Stimulated activated CD4-positive, alpha-beta T cell treated with anti-CD3 and anti-CD28 coated beads, Interleukin-4, amount 100 ng/mL, for 1 hour (primary cell): ENCODE measurements at places on chromosomes 12 and 14.

DNA sequence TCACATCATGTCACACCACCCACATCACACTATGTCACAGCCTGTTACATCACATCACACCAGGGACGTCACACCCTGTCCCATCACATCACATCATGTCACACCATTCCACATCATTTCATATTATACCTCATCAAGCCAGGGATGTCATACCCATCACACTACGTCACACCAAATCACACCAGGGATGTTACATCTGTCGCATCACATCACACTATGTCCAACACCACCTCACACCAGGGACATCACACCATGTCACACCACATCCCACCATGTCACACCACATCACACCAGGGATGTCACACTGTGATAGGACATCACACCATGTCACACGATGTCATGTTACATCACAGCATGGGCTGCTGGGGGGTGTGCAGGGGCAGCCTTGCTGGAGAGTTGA lies 110.6 kb downstream of the TMEM121 start:
- DNase-seq: no peak

- DNase-seq: no peak
These were observed 95.5 kb upstream of the FAR2 start for GRCh38 chr12:29053567-29053966.

DNA sequence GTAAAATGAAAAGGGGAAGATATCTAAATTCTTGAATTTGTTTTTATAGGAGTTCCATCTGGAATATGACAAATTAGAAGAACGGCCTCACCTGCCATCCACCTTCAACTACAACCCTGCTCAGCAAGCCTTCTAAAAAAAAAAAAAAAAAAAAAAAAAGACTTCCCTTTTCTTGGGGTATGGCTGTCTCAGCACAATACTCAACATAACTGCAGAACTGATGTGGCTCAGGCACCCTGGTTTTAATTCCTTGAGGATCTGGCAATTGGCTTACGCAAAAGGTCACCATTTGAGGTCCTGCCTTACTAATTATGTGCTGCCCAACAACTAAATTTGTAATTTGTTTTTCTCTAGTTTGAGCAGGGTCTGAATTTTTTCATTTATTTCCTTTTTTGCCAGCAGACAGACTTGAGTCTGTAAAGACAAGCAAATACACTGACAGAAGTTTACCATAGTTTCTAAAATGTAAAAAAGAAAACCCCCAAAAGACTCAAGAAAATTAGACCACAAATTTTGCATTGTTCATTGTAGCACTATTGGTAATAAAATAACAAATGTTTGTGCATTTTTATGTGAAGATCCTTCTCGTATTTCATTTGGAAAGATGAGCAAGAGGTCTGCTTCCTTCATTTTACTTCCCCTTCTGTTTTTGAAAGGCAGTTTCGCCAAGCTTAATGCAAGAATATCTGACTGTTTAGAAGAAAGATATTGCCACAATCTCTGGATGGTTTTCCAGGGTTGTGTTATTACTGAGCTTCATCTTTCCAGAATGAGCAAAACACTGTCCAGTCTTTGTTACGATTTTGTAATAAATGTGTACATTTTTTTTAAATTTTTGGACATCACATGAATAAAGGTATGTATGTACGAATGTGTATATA lies 12.1 kb upstream of the KCNMB4 start:
- no peak for DNase-seq

DNA sequence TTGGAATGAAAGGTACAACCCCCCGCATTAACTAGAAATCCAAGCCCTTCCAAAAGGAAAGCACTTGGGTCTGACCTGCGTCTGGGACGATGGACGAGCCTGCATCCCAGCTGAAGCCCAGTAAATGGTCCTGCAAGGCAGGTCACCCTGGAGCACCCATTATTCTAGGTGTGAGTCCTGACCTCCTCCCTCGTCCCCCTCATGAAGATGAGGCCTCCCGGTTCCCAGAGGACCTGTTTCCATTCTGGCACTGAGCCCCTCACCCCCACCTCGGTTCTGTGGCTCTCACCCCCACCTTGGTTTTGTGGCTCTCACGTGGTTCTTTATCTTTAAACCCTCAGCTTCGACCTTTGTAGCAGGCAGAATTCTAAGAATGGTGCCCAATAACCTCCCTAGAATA lies 7.3 kb downstream of the IFI27 start:
- no peak for DNase-seq

DNA sequence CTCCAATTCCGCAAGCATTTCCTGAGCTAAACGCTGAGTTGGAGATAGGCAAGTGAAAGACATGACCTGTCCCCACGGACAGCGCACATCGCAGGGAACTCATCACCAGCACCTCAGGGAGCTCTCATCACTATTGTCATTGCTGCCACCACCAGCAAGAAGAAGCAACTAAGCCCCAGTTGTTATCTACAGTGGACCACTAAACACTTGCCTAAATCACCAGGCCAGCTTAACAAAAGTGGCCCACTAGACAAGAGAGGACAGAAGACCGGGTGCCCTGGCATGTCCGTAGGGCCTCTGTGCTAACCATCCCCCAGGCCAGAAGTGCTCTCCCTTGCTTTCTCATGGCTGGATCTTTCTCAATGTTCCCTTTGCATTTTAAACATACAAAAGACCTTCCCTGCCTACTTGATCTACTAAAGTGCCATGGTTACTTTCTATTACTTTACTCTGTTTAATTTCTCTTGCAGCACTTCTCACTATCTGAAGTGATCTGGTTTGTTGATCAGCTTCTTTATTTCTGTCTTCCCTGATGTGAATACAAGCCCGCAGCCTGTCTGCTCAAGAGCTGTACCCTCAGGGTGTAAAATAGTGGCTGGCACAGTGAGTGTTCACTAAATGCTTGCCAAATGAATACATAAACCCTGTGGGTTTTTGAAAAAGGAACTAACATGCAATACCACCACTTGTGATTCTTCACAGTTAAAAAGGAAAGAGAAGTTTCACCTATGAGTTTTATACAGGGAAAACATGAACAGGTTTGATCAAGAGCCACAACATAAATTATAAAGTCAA lies 60.9 kb upstream of the RFLNA start:
- no peak for DNase-seq

DNA sequence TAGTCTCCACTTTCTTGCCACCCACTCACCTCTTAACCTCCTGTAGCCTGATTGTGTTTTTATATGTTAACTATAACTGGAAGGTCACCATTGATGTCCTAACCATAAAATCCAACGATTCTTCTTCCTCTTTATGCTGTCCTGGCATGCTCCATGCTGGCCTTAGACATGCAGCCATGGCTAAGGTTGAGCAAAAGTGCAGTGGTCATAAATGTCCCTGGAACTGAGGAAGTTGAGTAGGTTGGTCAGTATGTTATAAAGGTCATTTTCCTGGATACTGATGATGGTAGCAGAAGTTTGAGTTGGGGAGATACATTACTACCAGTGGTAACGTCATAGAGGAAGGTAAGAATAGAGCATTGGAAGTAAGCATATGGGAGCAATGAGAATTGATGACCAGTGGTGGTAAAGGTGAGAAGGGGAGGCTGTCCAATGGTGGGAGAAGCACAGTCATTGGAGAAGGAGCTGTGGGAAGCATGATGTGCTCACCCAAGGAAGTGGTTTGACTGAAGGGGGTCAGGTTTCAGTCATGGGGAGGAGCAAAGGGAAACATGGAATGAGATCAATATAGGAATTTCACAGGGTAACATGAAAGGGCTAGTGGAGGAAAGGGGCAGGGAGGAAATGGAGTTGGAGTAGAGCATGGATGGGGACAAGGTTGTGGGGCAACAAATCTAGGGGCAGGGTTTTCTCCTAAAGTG lies 240.8 kb downstream of the DACT1 start:
- no peak for DNase-seq

GRCh38 chr12:48164451-48164850 lies 7.1 kb upstream of the ASB8 start:
- DNase-seq: no peak

GRCh38 chr12:62732861-62733427 lies 202.0 kb downstream of the PPM1H start:
- DNase-seq: no peak

- DNase-seq: no peak
These were observed 1.3 kb downstream of the PLEKHG3 start for GRCh38 chr14:64705381-64706118.

DNA sequence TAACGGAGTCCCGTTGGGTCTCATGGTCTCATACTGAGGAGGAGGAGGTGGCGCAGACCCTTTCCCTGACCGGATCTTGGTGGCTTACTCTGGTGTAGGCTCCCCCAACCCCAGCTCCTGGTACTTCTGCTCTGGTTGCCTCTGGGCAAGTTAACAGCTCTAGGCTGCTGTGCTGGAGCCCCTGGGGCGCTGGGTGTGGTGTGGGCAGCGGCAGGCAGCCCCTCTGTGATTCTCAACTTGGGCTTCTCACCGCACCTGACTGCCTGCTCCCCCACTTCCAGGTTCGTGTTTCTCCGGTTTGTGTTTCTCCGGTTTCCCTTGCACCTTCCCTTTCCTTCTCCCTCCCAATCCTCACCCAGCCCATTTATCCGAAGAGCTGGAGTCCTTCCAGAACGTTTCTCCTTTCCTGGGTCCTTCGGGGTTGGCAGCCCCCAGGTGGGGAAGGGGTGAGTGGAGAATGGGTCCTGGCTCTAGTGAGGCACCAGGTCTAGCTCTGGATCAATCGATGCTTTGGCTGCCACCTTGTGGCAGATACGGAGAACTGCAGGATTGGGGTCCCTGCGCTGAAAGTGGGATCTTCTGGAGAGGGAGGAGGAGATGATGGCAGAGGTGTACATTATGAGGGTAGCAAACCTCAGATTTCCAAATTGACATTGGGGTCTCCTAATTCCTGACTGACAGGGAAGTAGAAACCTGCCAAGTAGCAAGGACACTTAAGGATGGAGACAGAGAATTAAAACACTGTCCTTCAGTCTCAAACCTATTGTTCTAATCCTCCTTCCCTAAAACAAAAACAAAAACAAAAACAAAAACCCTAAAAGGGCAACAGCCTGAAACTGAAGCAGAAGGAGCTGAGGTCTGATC lies 8.3 kb downstream of the CISTR start:
- DNase-seq: peak; percentile 49

GRCh38 chr14:73738518-73739173 lies 24.5 kb upstream of the PNMA1 start:
- no peak for DNase-seq

DNA sequence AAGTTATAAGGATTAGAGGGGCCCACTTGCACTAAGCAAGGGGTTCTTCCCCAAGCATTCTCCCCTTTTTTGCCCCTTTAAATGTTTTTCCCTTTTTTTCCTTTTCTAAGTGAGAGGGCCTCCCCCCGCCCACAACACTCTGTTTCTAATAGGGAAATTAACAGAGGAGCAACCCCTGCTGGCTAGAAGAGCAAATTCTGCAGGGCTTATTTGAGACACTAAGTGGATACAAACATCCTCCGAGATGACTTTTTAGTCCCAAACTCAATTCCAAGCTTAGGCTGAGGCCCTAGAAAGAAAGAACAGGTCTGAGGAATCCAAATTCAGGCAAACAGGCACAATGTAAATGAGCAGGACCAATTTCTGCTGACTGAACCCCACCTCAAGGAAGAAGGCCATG lies 138.9 kb downstream of the GPR65 start:
- DNase-seq: no peak

GRCh38 chr14:49044981-49045380 lies 541.2 kb downstream of the RPS29 start:
- DNase-seq: no peak

DNA sequence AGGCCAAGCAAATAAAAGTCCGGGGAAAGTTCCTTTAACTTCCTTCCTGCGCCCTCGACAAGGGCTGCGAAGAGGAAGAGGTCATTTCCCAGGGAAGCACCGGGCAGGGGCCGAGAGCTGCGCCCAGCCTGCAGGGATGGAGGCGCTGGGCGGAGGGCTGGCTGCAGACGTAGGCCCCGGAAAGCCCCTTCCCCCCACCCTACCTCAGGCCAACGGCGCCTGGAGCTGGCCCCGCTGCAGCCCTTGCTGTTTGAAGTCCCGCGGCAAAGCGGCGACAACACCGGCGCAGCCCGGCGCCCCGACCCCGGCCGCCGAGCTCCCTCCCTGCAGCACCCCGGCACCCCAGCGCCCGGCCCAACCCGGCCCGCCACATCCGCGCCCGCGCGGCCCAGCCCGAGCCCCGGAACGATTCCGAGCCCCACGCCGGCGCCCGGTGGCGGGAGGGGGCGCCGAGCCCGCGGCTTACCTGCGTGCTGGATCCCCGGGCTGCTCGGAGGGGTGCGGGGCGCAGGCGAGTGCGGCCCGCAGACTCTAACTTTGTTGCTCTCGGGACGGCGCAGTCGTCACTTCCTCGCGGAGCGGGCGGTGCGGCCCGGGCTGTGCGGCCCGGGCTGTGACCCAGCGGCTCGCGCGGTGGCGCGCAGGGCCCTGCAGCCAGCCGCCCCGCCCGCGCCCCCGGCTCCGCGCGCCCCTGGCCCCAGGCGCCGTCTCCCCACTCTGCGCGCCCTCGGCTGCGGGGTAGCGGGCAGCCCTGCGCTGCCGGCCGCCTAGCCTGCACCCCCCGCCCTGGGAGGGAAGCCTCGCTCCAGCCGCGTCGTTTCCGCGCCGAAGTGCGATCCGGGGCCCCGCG lies 64.8 kb upstream of the PTGR2 start:
- peak; percentile 64 for DNase-seq

- DNase-seq: no peak
These were observed 39.2 kb downstream of the ZCRB1 start for GRCh38 chr12:42286741-42287140.

DNA sequence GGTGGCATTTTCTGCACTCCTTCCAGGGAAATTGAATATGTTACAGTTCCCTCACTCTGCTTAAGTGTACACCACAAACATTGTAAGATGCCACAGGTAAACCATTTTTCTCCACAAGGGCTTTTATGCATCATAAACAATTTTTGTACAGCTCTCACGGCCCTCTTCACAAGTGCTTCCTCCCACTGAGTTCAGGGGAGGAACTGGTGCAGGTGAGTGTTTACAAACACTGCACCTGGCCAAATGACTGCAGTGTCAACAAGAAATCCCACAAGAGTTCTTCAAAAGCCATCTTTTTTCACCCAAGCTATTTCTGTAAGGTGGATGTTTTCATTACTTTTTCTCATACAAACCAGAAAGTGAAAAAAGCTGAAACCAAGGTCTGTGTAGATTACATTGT lies 973.2 kb downstream of the AACS start:
- DNase-seq: no peak

DNA sequence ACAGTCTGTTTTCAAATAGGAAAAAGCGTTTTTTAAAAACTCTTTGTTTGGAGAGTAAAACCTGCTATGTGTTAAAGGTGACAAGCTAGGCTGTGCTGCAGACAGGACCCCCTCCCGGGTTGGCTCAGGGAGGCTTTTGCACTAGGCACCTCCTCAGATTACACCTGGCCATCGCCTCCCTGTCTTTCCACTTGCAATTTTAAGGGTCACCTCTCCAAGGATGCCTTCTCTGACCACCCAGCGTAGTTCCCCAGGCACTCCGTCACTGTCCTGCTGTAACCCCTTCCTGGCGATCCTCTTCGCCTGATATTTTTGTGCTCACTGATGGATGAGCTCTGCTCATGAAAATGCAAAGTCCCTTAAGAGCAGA lies 80.7 kb downstream of the NTF3 start:
- DNase-seq: no peak
